ENCODE measurements at places on chromosomes 7 and 10.

GRCh38 chr7:120272701-120273475, at the start of gene KCND2:
Gene KCND2 (plus strand): TSS chr7:120273175.
- DNase-seq, result peak; percentile 53

DNA sequence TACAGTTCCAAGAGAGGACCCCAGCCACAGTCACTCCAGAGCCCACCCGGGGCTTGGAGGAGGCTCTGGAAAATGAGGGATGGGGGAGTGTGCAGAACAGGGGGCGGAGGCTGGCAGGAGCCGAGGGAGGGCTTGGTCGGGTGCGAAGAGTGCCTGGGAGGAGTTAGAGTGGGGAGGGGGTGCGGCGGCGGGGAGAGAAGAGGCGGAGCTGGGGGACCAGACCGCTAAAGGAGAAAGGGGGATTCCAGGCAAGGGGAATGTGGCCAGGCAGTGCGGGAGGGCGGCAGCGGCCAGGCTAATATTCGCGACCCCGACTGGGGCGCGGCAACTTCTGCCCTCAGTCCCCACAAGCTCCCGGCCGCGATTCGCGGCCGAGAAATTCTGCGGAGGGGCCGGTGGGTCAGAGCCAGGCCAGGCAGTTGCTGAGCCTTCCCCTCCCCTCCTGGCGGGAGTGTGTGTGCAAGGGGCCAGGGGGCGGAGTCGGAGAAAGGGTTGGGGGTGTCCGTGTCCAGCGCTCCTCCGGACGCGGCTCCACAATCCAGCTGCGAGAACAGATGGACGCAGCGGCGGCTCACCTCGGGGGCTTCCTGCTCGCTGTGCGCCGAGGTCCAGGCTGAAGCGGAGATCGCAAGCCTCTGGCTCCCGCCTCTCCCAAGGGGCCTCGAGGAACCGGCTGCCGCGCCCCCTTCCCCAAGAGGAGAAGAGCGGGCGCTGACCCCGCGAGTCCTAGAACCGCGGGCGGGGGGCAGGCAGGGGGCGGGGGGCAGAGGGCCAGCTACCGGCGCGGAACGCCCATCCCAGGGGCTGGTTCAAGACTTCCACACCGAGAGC, 612 bp upstream of the SLC18A3 start:
- DNase-seq, result no peak

- no peak for DNase-seq
Observed at GRCh38 chr10:117373823-117374505, 1.3 kb downstream of the PDZD8 start.

DNA sequence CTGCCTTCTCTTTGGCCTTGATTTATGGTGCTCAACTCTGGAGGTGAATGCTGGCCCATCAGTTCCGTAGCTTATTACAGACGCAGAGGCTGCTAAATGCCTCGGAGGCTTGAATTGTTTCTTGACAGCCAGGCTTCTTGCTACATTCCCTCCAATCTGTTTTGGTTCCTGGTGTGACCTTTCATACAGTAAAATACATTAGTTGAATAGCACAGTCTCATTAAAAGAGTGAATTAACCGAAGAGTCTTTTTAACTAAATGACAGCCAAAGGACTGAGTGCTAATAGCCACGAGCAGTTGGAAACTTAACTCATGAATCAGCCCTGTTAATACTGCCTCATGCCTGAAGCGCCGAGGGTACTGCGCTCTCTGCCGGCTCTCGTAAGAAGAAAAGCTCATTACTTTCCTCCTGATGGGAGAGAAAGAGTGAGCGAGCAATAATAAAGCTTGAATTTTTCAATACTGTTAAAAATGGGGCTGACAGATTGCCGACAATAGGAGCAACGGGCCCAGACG, 236.4 kb upstream of the GPR26 start:
- DNase-seq, result no peak

- no peak for DNase-seq
Observed at GRCh38 chr7:122255454-122255853, 49.1 kb downstream of the FEZF1 start.

GRCh38 chr7:44762726-44763522, 14.3 kb downstream of the ZMIZ2 start:
- DNase-seq, result no peak

GRCh38 chr10:110531687-110532086, 34.0 kb downstream of the DUSP5 start:
- no peak for DNase-seq

DNA sequence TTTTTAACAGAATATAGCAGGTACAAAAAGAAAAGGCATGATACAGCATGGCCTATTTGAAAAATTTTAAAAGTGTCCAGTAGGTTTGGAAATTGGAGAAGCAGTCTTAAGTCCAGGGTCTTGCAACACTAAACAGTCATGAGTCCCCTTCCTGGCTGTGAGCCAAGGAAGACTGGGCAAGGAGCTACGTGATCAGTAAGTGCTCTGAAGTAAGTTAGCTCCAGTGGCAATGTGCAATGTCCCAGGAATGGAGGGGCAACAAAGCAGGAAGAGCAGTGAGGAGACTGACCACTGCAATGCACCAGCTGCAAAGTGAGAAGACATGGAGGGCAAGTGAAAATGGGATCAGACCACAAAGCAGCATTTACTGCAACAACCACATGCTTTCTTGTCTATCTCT, 72.9 kb upstream of the GRID1 start:
- no peak for DNase-seq

DNA sequence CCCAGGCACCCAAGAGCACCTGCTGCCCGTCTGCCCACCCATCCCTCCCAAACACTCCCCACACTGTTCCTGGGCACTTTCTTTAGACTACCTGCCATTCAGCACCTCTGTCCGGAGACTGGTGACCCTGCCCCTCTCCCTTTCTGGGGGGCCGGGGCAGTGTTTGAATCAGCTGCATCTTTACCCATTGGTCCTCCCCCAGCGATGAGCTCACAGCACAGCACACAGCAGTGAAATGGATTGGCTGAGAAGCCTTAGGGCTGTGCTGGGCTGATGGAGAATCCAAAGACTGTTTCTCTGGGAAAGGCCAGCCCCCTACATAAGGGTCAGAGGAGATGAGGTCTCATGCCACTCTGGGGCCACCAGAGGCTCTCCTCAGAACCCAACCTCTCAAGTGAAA, 40.2 kb downstream of the VWA2 start:
- no peak for DNase-seq

DNA sequence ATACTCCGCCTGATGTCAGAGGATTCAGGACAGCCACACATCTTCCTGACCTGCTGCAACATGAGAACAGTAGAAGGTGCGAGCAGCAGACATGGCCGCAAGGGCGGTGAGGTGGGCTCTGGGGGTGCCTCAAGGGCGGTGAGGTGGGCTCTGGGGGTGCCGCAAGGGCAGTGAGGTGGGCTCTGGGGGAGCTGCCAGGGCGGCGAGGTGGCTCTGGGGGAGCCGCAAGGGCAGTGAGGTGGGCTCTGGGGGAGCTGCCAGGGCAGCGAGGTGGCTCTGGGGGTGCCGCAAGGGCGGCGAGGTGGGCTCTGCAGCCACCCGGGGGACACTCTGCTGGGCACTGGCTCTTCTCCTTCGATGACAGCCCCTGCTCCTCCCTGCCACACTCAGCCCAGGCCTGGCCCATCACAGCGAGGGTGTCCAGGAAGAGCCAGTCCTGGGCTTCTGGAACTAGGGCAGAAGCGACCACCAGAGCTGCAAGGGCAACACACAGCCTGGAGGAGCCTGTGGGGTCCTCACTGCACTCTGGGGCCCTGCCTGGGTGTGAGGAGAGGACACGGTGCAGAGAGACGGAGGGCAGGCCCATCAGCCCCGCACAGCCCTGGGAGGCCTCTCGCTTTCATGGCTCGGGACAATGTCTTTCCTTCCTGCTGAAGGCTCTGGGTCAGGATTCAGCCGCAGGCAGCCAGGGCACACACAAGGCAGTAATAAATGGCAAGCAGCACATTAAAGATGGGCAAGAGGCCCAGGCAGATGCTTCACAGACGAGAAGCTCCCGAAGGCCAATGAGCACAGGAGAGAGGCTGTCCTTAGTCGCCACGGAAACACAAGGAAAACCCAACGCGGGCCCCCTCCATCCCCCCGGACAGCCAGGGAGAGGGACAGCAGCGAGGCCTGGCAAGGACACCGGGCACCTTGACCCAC, 42.5 kb downstream of the STK32C start:
- peak; percentile 45 for DNase-seq

All from NCI-H1092 (cell line).